ENCODE measurements at places on chromosomes 5 and 9.

DNA sequence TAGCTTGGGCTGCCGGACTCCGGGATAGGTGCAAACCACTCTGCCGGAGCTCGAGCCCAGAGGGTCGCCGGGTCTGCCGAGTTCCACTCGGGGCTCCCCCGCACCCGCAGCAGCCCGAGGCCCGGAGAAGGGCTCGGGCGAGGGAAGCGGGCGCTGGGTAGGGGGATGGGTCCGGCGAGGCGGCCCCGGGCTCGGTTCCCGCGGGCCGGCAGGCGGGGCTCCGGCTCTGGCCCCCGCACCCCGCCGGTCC is 507 bp downstream of the RICTOR start:
- no peak for DNase-seq

DNA sequence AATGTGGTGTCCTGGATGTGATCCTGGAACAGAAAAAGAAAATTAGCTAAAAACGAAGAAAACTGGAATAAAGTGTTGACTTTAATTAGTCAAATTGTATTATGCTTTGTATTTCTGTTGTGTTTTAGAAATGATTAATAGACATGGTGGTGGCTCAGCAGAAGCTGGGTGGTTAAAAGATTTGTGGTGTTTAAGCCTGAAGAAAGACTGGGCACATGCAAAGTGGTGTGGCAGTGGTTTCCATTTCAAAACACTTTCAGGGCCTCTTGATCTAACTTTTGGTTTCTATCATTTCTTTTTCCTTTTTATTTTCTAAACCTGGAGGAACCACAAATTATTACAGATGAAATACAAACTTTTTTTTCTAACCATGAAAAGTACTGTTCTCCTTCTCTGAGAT is 44.1 kb downstream of the ADGRV1 start:
- DNase-seq, result no peak

- no peak for DNase-seq
These were observed 3.0 kb downstream of the ZSWIM6 start for GRCh38 chr5:61334868-61335615.

GRCh38 chr5:61048534-61048933 is 103.5 kb downstream of the NDUFAF2 start:
- no peak for DNase-seq

DNA sequence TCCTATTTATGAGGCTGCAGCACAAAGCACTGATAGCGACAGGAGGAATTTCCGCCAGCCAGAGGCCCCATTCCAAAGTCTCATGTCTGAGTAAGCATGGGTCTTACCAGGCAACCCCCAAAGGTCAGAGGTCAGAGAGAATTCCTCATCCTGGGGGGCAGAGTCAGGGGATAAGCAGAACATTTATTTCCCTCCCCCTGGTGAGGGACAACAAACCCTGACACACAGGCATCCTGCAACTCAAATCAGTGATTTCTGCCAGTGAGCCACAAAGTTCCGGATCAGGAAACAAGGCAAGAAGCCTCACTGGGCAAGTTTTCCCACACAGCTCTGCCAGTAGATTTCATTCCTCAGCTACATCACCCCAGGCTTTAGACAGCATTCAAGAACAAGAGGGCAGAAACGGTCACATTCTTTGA is 37.0 kb downstream of the ADAMTS12 start:
- no peak for DNase-seq

DNA sequence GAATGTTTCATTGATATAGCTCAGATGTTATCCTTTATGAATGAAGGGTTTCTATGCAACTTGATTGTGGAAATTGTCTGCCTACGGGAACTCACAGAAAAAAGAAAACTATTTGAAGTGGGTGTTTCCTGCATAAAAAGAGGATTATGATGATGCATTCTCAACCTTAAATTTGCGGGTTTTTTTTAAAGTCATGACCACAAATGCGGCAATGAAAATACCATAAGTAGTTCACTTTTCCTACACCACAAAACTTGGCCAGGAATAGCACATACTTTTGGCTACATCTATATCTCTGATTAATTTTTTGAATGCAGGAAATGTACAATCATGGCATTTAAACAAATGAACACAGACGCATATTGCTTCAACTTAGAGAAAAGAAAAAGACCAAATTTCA is 754.7 kb downstream of the DTWD2 start:
- DNase-seq, result no peak

- DNase-seq, result no peak
These were observed 47.2 kb downstream of the XRCC4 start for GRCh38 chr5:83124593-83124992.

DNA sequence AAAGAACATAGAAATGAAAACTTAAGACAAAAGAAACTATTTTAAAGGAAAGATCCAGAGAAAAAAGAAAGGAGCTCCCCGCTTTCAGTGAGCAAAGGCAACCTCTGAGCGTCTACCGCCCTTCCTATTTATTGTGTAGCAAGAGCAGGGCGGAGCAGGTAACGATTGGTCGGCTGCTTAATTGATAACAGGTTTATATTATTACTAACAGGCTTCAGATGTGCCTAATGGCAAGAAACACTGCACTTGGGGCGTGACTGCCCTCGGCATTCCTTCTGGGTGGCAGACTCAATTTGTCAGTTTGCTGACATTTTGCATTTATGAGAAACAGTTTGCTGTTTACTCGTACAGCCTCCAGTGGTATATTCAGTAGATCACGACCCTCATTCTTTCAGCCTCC is 482.7 kb upstream of the C9orf72 start:
- no peak for DNase-seq

- no peak for DNase-seq
These were observed 465.3 kb upstream of the CLINT1 start for GRCh38 chr5:158324236-158324635.
